ENCODE measurements at places on chromosomes 2 and 18.

- DNase-seq, result no peak
Observed at GRCh38 chr18:23934252-23934651, 80.3 kb upstream of the TTC39C start.

GRCh38 chr2:66553370-66553769 is 118.4 kb downstream of the MEIS1 start:
- no peak for DNase-seq

DNA sequence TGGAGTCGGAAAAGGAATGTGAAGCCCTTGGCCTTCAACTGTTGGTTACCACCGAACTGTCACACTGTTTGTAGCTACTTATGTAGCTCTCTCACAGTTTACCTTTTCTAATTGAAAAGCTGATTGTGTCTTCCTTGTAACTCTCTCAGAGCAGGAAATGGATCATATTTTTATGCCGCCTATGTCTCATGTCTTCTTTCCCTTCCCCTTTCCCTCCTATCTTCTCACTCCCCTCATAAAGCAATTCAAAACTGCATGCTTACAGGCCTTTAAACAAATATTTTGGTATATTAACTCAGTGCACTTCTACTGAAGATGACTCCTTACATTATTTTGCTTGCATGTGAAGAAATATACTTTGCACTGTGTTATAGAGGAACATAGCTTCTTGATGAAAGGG is 6.0 kb downstream of the SLC39A10 start:
- no peak for DNase-seq

DNA sequence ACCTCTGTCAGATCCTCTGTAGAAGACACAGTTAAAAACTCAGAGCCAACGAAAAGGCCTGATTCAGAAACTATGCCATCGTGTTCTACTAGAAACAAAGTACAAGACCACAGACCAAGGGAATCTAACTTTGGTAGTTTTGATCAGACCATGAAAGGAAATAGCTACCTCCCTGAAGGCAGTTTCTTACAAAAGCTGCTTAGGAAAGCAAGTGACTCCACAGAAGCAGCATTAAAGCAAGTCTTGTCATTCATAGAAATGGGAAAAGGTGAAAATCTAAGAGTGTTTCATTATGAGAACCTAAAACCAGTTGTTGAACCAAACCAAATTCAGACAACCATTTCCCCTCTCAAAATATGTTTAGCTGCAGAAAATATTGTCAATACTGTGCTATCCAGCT is 58.2 kb downstream of the FSIP2 start:
- DNase-seq, result no peak

- DNase-seq, result no peak
Observed at GRCh38 chr18:78780719-78781600, 198.7 kb upstream of the SALL3 start.

- DNase-seq, result no peak
Observed at GRCh38 chr2:124286089-124286783, 261.1 kb downstream of the CNTNAP5 start.

DNA sequence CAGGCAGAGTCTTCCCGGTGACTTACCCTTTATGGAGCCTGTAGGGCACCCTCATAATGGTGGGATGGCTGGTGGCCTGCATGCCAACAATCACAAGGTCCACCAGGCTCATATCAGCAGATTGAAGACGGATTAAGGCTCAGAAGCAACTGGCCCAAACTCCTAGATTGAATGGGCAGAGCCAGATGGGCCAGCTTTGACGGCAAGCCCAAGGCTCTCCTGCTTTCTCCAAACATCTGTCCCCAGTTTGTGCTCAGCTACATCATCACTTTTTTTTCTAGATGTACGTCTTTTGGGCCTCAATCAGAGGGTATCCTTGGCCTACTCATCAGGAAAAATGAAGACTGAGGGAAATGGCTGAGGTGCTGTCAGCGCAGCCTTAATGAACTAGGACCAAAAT is 114.6 kb downstream of the VIT start:
- DNase-seq, result no peak

DNA sequence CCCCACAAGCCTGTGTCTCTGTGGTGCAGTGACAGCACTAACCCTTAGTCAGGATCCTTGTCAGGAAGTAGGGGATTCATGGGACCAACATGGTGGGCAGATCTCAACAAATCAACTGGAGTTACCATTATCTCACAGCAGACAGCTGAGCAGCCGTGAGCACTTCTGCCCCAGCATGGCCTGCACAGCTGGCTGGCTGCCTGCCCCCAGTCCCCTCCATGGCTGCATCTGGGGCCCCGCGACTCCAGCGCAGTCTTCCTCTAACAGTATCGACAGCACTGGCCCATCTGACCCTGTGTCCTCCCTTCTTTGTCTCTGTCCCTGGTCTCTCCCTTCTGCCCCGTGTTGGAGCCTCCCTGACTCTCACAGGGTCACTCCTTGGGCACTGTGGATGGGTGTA is 4.7 kb upstream of the ADCY3 start:
- DNase-seq, result no peak

All from activated CD4-positive, alpha-beta T cell treated with anti-CD3 and anti-CD28 coated beads, Interleukin-2, amount 50 U/mL, for 4 hours (primary cell).